ENCODE measurements at places on chromosomes 4 and X. TPM values are rescaled to one million over a fixed set of nuclear protein-coding genes. Genes with fewer than 3 reads are reported as not detected.

DNA sequence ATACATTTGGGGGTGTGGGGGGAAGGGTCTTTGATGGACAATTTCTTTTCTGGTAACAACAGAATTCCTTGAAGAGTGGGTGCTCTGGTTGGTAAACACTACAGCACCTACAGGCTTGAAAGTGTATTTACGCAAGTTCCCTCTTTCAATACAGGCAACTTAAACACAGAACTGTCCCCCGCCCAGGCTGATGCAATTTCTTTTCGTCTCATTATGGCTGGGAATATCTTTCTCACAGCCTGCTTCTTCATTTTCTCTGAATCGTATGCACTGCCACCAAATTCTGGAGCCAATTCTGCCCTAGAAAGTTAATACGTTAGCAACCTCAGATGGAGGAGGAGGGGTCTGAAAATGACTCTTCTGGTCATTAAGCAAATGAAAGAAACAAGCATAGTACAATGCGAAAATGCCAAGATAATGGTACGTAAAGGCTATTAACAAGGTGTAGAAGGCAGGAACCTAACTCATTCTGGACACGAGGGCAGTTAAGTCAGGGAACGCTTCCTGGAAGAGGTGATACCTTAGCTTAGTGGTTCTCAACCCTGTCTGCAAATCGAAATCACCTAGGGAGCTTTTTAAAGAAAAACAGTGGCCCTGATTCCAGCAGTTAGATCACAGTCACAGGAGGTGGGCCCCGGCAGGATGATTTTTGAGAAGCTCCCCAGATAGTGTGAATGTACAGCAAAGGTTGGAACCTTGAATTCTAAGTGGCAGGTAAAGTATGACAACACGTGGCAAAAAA, 1.0 kb downstream of the AGA start:
- H3K27me3 ChIP-seq: no peaks in the 10 kb centered on the region
- peak overlapping the region; percentile 94 for H3K27ac ChIP-seq
- H3K4me1 ChIP-seq: peaks cover 12% of the 10 kb centered on the region
- no peak for DNase-seq

- H3K4me3 ChIP-seq: no peak overlapping the region
- no peaks in the 10 kb centered on the region for H3K4me1 ChIP-seq
These were observed 1806.7 kb upstream of the PCDH7 start for GRCh38 chr4:28913466-28913865.

- DNase-seq: no peak
- H3K4me1 ChIP-seq: peaks cover 13% of the 10 kb centered on the region
- H3K36me3 ChIP-seq: no peaks in the 10 kb centered on the region
- H3K27me3 ChIP-seq: no peaks in the 10 kb centered on the region
- H3K27ac ChIP-seq: no peak overlapping the region
These were observed 44.8 kb downstream of the RBPJ start for GRCh38 chr4:26365537-26366150.

DNA sequence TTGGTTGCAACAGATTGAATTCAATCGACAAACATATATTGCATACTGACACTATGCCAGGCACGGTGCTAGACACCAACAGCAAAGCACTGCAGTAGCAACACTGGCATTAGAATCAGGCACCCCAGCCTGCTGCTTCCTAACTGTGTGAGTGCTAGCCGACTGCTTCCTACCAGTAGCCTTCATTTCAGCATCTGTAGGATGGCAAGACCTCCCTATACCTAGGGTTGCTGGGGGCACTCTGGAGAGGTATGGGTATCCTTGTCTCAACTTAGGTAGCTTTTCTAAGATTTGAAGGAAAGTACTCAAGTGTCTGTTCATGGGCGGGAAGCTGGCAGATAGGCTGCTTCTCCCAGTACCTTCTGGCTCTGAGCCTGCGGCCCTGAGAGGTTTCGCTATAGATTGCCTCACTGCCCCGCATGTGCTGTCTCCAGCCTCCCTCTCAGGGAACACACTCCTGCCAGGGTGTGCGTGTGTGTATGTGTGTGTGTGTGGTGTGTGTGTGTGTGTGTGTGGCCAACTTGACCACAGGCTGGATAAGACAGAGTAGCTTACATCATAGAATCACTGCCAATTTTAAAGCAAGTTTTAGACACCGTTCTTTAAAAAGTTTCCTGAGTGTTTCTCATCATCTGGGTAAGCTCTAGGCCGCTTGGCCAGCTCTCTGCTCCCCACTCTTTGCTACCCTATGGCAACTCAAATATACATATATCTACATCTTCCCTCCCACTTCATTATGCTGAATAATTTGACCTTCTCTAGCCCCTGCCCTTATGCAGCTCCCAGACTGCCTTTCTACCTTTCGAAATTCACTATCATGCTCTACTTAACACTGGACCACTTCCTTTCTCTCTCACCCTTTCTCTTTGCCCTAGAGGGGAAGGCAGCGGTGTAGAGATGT, 97.0 kb upstream of the PJA1 start:
- no peaks in the 10 kb centered on the region for H3K36me3 ChIP-seq
- H3K27ac ChIP-seq: no peak overlapping the region
- no peaks in the 10 kb centered on the region for H3K4me1 ChIP-seq
- DNase-seq: no peak

GRCh38 chr4:5712517-5712916, 1.5 kb downstream of the EVC start:
- no peaks in the 10 kb centered on the region for H3K36me3 ChIP-seq
- H3K27me3 ChIP-seq: no peaks in the 10 kb centered on the region
- no peak overlapping the region for H3K4me3 ChIP-seq
- no peaks in the 10 kb centered on the region for H3K4me1 ChIP-seq

DNA sequence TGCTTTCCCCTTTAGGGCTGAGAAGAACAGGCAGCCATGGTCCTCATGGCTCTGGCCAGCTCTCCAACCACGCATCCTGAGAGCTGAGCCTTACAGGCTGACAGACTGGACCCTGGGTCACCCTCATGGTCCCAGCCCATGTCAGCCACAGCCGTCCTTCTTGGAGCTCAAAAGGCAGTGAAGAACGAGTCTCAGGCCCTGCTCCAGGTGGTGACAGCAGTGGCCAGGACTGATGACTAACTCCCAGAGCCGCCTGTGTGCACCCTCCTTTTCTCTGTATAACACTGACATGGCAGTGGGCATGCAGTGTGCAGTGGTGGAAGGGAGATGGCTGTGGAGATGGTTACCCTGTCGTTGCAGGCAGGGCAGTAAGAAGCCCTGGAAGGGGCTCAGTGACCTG, 10.3 kb upstream of the DUSP9 start:
- H3K4me1 ChIP-seq: no peaks in the 10 kb centered on the region
- no peak for DNase-seq
- no peaks in the 10 kb centered on the region for H3K36me3 ChIP-seq
- H3K4me3 ChIP-seq: no peak overlapping the region
- peaks cover 10% of the 10 kb centered on the region for H3K27me3 ChIP-seq

DNA sequence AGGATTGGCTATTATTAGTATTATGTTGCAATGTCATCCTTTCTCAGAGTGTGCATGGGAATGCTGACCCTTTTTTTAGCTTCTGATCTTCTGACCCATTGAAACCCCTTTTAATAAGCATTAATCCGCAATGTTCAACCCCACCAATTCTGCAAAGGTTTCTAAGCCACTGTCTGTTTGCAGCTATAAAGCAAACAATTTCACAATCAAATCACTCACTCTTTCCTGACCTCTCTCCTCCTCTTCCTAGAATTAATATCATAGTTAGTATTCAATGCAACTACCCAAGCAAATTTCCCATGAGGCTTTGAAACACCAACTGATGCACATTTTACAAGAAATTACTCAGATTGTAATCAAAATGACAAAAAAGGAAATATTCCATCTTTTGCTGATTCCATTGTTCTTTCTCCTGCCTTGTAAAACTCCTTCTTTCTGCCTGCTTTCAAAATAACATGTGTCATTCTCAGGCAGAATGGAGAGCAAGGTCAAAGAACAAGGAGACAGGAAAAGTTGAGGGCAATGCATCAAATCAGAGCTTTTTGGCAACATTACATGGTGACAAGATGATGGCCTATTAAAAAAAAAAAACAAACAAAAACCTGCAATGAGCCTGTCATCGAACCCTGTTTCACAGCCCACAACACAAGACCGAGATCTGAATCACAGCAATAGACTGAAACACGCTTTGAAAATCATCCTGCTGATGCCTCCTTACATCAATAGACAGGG, 253.2 kb upstream of the AR start:
- DNase-seq: no peak
- no peaks in the 10 kb centered on the region for H3K4me1 ChIP-seq
- no peak overlapping the region for H3K27ac ChIP-seq
- no peaks in the 10 kb centered on the region for H3K36me3 ChIP-seq
- no peak overlapping the region for H3K4me3 ChIP-seq

DNA sequence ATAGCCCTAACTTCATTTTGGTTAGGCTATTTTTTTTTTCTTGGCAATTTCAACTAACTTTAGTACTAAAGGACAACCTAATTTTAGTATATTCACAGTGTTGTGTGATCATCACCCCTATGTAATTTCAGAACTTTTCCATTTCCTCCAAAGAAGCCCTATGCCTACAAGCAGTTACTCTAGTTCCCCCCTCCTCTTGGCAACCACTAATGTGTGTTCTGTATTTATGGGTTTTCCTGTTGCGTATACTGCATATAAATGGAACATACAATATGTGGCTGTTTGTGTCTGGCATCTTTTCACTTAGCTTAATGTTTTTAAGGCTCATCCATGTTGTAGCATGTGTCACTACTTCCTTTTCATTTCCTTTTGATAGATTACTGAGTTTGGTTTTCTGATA, 57.6 kb downstream of the N4BP2 start:
- H3K27ac ChIP-seq: no peak overlapping the region
- no peaks in the 10 kb centered on the region for H3K36me3 ChIP-seq
- no peak for DNase-seq

GRCh38 chr4:164204434-164204833, 549.5 kb upstream of the SMIM31 start:
- H3K4me3 ChIP-seq: no peak overlapping the region
- H3K27me3 ChIP-seq: no peaks in the 10 kb centered on the region
- no peaks in the 10 kb centered on the region for H3K36me3 ChIP-seq
- no peak for DNase-seq
- H3K4me1 ChIP-seq: no peaks in the 10 kb centered on the region

DNA sequence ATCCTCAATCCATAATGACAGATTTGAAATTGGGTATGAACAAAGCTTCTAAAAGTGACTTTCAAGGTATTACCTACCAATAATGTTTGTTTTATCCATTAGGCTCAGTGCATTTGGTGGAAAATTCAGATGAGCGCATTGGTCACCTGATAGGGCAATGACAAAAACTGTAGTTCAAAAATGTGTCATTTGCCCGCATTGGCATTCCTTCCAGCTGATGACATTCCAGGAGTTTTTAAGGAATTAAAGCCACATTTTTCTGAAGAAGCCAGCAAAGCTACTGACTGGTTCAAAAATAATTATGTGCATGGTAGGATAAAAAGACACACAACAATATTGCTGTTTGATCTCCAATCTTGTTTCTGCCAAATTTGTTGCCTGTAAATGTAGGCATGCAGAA, 473.4 kb upstream of the CPEB2 start:
- no peak for DNase-seq
- no peaks in the 10 kb centered on the region for H3K27me3 ChIP-seq
- no peak overlapping the region for H3K4me3 ChIP-seq
- H3K4me1 ChIP-seq: no peaks in the 10 kb centered on the region
- no peaks in the 10 kb centered on the region for H3K36me3 ChIP-seq

DNA sequence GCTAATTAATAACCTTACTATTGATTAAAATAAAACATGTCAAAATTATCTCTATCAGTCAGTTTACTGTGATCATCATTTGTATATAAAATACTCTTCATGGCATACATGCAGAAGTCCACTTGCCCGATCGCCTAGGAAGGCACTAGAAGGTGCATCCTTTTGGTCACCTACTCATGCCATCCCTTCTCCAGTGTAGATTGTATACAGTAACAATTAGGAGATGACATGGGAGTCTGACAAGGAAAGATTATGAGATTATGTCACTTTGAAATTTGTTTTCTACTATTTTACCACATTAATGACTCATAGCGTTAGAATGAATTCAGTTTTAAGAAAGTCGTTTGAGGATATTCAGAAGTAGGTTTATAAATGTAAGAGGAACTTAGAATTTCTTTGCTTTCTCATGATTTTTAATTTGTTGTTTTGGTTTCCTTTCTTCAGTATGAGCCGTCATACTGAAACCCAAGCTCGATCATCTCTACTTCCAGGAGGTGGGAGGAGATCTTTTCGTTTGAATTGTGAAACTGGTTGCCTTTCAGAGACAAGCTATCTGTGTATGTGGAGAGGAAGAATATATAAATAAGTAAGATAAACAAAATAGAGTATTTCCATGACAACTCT, 51.1 kb upstream of the UNC5C start:
- no peak overlapping the region for H3K27ac ChIP-seq
- DNase-seq: no peak
- peaks cover 5% of the 10 kb centered on the region for H3K27me3 ChIP-seq
- no peaks in the 10 kb centered on the region for H3K36me3 ChIP-seq
- no peaks in the 10 kb centered on the region for H3K4me1 ChIP-seq

GRCh38 chr4:32991663-32992062, 2271.5 kb downstream of the PCDH7 start:
- H3K4me3 ChIP-seq: no peak overlapping the region
- H3K27ac ChIP-seq: no peak overlapping the region
- no peaks in the 10 kb centered on the region for H3K36me3 ChIP-seq

GRCh38 chr4:122297694-122298093, 81.1 kb upstream of the ADAD1 start:
- no peak for DNase-seq
- H3K36me3 ChIP-seq: peaks cover 55% of the 10 kb centered on the region
- no peaks in the 10 kb centered on the region for H3K27me3 ChIP-seq
- H3K4me3 ChIP-seq: no peak overlapping the region
- H3K4me1 ChIP-seq: no peaks in the 10 kb centered on the region

DNA sequence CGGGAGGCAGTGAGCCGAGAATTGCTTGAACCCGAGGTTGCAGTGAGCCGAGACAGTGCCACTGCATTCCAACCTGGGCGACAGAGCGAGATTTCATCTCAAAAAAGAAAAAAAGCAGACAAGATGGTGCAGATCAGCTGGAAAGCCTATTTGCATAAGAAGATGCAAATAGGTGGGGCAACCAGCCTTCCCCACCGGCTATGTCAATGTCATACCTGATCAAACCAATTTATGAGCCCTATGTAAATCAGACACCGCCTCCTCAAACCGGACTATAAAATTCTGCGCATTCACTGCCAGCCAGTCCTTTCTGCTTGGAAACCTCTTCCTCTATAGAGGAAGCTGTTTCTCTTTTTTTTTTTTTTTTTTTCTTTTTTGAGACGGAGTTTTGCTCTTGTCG, 64.5 kb upstream of the CHRNA9 start:
- DNase-seq: no peak
- H3K27ac ChIP-seq: no peak overlapping the region
- H3K4me3 ChIP-seq: no peak overlapping the region
- no peaks in the 10 kb centered on the region for H3K4me1 ChIP-seq

ADH1C gene
- 6.4 TPM for polyA plus RNA-seq

SPANXN3 gene
- 0.13 TPM for polyA plus RNA-seq

UCP1 gene
- polyA plus RNA-seq: not detected

GASK1B gene
- 5.4 TPM for polyA plus RNA-seq

GYG2 gene
- 0.42 TPM for polyA plus RNA-seq

Measured in psoas muscle (tissue), 8 donors.